ENCODE measurements at places on chromosomes 7 and 10.

- DNase-seq = no peak
Observed at GRCh38 chr10:74981831-74982633, 129.4 kb upstream of the SAMD8 start.

DNA sequence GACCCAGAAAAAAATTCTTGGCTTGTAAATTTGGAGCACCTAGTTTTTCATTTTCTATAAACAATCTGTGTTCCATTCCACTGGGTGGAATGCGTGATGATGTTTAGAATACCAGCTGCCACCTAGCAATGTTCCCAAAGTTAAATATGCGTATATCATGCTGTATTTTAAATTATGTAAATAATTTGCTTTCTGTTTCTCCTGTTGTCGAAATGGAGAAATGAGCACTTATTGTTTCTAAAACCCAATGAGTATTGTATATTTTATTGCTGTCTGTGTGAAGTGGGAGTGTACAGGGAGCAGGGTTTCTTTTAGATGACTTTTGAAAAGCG, 49.4 kb upstream of the CELF2 start:
- DNase-seq = no peak

DNA sequence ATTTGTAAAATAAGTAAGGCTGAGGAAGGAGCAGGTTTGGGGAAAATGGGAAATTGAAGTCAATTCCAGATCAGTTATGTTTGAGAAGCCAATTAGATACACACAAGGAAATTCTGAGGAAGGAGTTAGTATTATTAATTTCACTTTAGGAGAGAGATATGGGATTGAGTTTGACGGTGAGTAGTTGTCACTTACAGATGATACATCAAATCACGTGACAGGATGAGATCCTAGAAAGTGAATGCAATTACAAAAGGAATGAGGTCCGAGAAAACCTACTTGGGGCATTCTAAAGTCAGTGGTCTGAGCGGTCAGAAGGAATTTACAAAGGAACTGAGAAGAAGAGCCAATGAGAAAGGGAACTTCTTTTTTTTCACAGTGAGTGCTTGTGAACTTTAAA, 364.3 kb upstream of the TMEM229A start:
- no peak for DNase-seq

GRCh38 chr7:561631-562373, 42.2 kb upstream of the PDGFA start:
- no peak for DNase-seq

DNA sequence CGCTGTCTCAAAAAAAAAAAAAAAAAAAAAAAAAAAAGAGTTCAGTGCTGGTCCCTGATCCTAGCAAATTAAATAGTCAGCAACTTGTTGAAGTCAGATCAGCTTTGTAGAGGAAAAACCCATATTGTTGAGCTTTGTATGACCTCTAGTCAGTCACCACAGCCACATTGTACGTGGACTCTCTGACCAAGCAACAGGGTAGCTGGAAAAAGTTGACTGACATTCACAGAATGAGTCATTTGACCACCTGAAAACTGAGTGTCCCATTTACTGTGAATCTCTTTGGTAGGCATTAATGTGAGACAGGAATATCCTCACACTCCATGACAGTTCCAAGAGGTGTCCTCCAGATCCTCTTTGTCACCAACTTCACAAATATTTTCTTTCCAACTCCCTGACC, 371.1 kb downstream of the LRRTM3 start:
- DNase-seq = no peak

DNA sequence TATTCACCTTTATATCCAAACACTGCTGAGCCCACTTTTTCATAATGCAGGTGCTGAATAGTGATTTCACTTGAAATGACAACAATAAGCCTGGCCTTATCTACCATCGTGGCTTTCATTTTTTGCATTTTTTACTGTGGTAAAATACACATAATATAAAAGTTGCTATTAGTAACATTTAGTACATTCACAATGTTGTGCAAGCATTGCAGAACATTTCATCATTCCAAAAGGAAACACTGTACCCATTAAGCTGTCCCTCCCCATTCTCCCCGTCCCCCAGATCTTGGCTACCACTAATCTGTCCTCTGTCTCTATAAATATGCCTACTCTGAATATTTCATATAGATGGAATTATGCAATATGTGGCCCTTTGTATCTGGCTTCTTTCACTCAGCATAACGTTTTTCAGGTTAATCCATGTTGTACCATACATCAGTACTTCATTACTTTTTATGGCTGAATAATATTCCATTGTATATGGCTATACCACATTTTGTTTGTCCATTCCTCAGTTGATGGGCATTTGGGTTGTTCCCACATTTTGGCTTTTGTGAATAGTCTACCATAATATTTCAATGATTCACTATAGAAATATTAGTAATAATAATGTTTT, 68.5 kb upstream of the ARID5B start:
- DNase-seq = no peak

- DNase-seq = no peak
Observed at GRCh38 chr10:77011874-77012811, 625.5 kb downstream of the KCNMA1 start.

DNA sequence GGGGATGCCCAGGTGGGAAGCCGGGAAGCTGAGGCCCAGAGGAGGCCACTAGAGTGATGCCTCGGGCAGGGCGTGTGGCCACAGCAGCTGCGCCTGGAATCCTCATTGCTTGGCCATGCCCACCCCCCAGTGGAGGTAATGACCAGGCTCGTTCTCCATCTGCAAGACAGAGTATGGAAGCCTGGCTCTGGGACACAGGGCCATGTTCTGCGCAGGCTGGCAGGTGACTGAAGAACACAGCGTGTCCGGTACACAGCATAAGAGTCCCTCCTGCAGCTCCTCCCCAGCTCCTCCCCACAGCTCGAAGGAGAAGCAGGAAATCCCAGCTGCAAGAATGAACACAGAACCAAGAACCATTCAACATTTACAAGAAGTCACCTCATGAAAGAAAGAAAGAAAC, 64.8 kb downstream of the SMURF1 start:
- no peak for DNase-seq

DNA sequence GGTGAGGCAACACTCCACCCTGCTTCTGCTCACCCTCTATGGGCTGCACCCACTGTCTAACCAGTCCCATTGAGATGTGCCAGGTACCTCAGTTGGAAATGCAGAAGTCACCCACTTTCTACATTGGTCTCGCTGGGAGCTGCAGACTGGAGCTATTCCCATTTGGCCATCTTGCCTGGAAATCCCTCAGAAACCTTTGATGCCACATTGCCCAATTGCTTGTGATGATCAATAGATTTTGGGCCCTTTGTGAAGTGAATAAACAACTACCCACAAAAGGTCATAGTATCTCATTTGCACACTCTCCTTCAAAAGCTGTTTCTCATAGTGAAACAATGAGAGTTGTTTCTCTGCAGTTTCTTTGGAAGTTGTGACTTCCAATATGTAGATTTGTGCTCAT, 742.9 kb downstream of the INHBA start:
- DNase-seq = no peak

Data from tibial nerve (tissue), 4 donors.